ENCODE measurements at places on chromosomes 5 and 9. TPM values are rescaled to one million over a fixed set of nuclear protein-coding genes. Genes with fewer than 3 reads are reported as not detected.

The GCNT1 gene
- 10.0 TPM for total RNA-seq

The TIMD4 gene
- 2.9 TPM for total RNA-seq

The PJA2 gene
- total RNA-seq = 43.0 TPM

The KCNMB1 gene
- total RNA-seq = 3.5 TPM

The PCDHB6 gene
- not detected for total RNA-seq

The KLHL3 gene
- total RNA-seq = 11.7 TPM

The FOXD4L3 gene
- total RNA-seq = 0.11 TPM

The TMC1 gene
- total RNA-seq = 0.23 TPM

The NCBP1 gene
- total RNA-seq = 32.4 TPM

The HAPLN1 gene
- total RNA-seq = 0.27 TPM

The MARCOL gene
- total RNA-seq = not detected

The TRPM3 gene
- not detected for total RNA-seq

The PKN3 gene
- total RNA-seq = 7.6 TPM

The SH3RF2 gene
- 0.19 TPM for total RNA-seq

The SPINK13 gene
- total RNA-seq = not detected

The PCA3 gene
- total RNA-seq = not detected

The NR5A1 gene
- total RNA-seq = 0.18 TPM

The RFESD gene
- total RNA-seq = 5.7 TPM

The MCC gene
- 0.38 TPM for total RNA-seq

The TMEM167A gene
- total RNA-seq = 64.9 TPM
